Right renal pelvis (tissue), 4 donors: ENCODE measurements at places on chromosomes 2 and 18. TPM values are rescaled to one million over a fixed set of nuclear protein-coding genes. Genes with fewer than 3 reads are reported as not detected.

DNA sequence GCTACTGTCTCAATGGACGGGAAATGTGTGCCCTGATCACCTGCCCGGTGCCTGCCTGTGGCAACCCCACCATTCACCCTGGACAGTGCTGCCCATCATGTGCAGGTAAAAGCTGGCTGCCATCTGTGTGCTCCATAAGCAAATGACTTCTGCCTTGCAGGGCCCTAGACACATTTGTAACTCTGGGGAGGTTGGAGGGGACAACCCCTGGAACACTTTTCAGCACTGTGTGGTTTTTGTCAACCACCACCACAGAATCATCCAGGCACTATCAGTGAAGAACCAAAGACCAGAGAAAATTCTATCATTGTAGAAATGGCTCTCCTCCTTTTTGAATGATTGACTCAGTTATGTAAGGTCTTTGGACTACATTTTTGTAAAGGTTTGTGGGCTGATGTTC, 84.3 kb downstream of the FEZ2 start:
- no peak for DNase-seq

DNA sequence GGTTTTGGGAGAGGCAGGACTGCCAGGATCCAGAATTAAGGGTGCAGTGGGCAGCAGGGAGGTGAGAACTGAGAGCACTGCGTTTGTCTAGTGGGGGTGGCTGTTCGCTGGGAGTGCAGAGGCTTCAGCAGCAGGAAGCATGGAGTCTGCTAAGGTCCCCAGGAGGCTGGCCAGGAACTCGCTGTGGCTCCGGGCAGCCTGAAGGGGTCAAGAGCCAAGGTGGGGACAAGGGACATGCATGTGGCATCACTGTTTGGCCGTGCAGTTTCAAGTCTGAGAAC, 43.2 kb upstream of the SEMA4C start:
- no peak for DNase-seq

Gene POTEC
- 0.04 TPM for polyA plus RNA-seq

Gene UGT1A7
- not detected for polyA plus RNA-seq

- DNase-seq, result no peak
These were observed 781.3 kb upstream of the ID2 start for GRCh38 chr2:7900593-7900992.

DNA sequence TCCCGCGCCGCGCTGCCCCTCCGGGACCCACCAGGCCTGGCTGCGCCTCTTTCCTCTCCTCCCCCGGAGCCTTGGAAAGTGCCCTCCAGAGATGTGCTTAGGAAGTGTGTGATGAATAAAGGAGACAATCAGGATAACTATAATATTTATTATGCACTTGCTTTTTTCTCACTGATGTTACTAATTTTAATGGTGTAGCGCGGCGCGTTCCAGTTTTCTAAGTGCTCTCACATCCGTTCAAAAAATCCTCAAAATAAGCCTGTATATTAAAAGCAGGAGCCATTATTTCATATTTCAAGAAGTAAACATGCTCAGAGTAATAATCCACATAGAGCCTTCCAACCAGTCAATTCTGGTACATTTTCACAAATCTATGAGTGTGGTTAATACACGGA, 941 bp upstream of the MPPE1 start:
- DNase-seq, result no peak

- DNase-seq, result no peak
These were observed 141.5 kb downstream of the CDC42EP3 start for GRCh38 chr2:37529830-37530415.

DNA sequence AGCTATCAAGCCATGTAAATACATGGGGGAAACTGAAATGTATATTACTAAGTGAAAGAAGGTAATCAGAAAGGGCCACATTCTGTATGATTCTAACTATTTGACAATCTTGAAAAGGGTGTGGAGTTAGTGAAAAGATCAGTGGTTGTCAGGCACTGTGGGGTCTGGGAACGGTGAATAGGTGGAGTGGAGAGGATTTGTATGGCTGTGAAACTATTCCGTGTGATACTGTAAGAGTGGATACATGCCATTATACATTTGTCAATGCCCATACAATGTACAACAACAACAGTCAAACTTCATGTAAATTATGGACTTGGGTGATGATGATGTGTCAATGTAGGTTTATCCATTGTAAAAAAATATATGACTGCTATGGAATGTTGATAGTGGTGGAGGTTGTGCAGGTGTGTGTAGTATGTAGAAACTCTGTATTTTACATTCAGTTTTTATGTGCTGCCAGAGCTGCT, 1116.2 kb downstream of the SUCLG1 start:
- DNase-seq, result peak; percentile 16

DNA sequence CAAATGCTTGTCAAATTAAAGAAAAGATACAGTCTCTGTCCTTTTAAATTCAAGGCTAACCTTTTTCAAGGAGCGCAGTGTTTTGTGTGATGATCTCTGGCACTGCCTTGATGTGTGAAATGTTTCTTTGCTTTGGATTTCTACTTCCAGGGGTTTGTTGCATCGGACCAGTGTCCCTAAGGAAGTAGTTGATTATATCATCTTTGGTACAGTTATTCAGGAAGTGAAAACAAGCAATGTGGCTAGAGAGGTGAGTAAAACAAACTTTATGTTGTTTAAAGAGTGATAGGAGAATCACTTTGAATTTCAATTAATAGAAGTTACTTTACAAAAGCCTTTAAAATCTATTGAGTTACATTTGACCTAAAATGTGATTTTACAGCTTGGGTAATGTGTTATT, 28.8 kb downstream of the HADHB start:
- no peak for DNase-seq

DNA sequence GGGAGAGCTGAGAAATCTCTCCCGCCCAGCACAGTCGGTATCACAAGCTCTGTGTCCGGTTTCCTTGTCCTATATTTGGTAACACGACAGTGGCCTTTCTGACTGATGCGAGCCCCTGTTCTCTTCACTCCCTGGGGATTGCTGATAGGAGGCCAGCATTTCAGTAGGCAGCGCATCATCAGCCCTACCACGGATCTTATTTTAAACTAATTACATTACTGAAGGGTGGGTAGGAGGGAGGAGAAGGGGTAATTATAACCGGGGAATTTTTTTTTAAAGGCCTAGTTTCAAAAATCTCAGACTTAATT, 125.6 kb upstream of the LGALSL start:
- no peak for DNase-seq

GRCh38 chr2:166373951-166374350, 1.8 kb downstream of the SCN9A start:
- DNase-seq, result no peak

- DNase-seq, result no peak
These were observed 3.1 kb downstream of the FIGN start for GRCh38 chr2:163732727-163733126.

GRCh38 chr2:22290909-22291473, 1094.0 kb upstream of the KLHL29 start:
- DNase-seq, result no peak

DNA sequence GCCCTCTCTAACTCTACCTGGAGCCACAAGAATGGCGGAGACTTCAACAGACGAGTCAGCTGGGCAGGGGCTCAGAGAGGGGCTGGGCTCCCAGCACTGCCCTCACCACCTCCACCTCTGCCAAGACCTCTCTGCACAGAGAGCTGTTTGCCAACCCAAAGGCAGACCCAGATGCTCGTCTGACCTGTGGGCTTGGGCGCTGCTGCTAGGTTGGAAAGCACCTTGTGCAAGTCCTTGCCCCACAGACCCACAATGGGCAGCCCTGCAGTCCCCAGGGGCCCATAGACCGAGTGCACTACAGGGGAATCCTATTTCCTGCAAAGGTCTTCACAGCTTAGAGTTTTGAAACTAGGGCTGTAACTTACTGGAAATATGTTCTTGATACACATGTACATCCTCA, 13.3 kb downstream of the ACKR3 start:
- DNase-seq, result no peak

Gene SRD5A2
- 0.10 TPM for polyA plus RNA-seq

- DNase-seq, result no peak
These were observed 318.8 kb upstream of the THUMPD2 start for GRCh38 chr2:40097691-40098385.

DNA sequence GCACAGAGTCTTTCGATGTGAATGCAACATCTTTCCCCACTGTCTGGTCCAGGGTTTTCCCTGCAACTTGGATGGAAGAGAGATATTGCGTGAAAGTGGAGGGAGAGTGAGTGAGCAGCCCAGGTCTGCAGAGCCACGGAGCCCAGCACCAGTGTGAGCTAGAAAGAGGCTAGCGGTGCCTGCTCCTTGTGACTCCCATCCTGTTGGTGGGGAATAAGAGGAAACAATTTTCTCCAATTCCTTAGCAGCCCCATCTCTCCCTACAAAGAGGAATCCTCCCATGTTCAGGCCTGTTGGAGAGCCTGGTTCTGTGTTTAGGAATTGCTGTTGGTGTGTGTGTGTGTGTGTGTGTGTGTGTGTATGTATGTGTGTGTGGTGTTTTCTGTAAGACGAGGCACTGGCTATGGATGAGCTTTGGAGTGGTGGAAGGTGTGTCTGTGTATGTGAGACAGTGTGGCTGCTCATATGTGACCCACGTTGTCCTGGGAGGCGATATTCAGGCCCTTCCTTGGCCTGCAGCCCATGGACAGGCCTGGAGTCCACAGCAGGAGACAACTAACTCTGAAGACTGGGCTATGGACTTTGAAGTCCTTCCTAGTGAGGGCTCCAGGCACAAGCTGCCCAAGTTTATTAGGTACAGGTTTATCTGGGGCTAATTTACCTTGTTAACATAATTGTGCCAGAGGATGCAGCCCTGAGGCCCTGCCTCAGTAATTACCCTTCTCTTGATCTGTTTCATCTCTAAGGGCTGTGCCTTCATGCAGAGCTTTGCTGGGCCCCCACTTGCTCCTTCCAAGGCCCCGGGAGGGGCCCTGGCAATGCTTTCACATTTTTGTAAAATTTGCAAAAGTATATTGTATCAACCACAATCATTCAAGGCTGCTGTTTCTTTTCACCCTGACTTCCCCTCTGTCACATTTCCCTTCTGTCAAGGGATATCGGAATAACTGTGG, 88.6 kb upstream of the HAAO start:
- DNase-seq, result no peak

- DNase-seq, result no peak
These were observed 80.9 kb upstream of the SLC66A3 start for GRCh38 chr2:11074246-11074820.

- DNase-seq, result no peak
These were observed 32.5 kb upstream of the KCNE4 start for GRCh38 chr2:223019390-223019930.

Gene NMUR1
- polyA plus RNA-seq, result 0.98 TPM

Gene WNT10A
- polyA plus RNA-seq, result 1.4 TPM

Gene FAM228A
- polyA plus RNA-seq, result 0.83 TPM

Gene ASXL3
- polyA plus RNA-seq, result 6.6 TPM

DNA sequence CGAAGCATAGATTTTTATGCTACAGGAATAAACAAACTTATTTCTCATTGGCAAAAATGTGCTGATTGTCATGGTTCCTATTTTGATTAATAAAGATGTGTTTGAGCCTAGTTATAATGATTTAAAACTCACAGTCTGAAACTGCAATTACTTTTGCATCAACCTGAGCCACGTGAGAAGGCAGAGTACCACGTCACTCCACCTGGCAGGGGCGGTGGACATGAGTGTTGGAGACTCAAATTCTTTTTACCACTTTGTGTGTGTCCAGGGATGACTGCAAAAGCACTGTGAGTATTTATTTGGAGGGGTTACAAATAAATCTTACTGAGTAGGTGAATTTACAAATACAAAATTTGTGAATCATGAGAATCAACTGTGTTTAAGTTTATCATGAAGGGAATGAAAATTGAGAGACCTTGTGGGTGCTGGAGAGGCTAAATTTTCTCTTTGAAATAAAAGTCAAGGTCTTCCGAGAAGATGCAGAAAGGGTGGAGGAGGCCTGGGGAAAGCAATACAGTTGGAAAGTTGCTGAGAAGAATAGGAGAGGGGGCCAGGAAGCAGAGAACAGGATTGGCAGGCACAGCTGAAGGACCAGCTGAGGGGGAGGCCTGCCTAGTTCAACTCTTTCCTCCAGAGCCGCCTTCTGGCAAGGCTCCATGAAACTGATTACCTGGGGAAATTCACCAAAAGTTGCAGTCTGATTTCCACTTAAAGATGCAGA, 316.4 kb downstream of the MYCN start:
- DNase-seq, result no peak

DNA sequence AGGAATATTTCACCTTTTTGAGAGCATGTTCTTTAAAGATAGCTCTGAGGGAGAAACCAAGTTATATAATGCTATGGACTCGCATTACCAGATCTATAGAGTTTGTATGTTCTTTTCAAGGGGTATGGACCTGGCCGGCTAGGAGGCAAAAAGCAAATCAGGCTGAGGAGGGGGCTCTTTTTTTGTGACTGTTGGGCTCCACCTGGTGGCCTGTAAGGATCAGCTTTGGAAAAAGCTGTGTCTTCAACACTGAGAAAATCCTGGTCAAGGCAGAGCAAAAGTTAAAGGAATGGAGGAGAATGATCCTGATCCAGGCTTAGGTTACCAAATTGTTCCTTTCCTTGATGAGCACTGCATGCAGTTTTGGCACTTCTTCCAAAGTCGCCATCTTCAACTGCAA, 180.5 kb downstream of the DIS3L2 start:
- DNase-seq, result no peak

GRCh38 chr18:864872-865273, 39.8 kb upstream of the ADCYAP1 start:
- peak; percentile 44 for DNase-seq

Gene MOB1A
- 119 TPM for polyA plus RNA-seq

DNA sequence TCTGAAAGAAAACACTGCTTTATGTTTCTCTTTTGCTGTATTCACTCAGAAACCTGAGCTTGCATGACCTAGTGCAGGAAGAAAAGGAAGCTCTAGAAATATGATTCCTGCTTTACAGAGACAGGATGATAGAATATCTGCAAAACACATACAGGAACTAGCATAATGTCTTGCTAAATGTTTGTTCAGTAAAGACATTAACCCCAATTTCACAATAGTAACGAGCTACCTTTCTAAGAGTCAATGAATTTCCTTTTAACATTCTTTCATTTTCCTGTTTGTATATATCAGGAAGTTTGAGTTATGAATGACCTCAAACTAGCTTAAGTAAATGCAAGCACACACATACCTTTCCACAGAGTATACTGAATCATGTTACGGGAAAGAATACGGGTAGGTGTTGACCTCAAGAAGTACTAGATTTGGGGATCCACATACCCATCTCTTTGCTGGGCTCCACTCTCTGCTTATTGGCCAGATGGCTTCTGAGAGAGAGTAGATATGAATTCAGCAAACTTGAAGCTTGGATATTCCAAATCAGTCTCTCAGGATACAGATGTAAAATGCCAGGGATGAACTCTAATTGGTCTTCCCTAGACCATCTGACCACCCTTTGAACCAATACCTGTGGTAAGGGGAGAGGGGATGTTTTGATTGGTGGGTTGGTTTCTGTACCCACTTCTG, 18.2 kb upstream of the ACSL3 start:
- no peak for DNase-seq

Gene DLX1
- 0.16 TPM for polyA plus RNA-seq

Gene CPO
- 1.2 TPM for polyA plus RNA-seq

DNA sequence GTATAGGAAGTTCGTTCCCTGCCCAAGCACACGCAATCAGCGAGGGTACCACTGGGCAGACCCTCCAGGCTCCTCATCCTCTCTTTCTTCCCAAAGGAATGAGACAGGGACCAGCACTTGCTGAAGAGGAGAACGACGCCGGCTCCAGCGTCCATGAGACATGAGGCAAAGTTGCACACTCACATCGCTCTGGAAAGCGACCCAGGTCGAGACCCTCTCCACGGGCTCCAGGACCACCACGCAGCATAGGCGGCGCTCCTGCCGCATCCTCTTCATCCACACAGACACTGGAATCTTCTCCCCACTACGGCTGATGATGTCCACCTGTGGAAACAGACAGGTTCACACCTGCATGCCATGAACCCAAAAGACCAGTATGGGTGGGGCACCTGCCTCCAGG, 10.8 kb downstream of the PASK start:
- no peak for DNase-seq

GRCh38 chr2:171999161-171999560, 592 bp upstream of the METAP1D start:
- no peak for DNase-seq
